ENCODE measurements at places on chromosomes 3 and 15. TPM values are rescaled to one million over a fixed set of nuclear protein-coding genes. Genes with fewer than 3 reads are reported as not detected.

Gene PRKCI
- 18.0 TPM for total RNA-seq

Gene SLC38A3
- total RNA-seq, result not detected

Gene OR5H6
- not detected for total RNA-seq

Gene TIMP4
- total RNA-seq, result not detected

Gene KBTBD13
- total RNA-seq, result not detected

Gene PLS1
- 0.44 TPM for total RNA-seq

Gene SPINK8
- total RNA-seq, result not detected

Gene GPR15
- total RNA-seq, result 43.2 TPM

Gene CKMT1B
- not detected for total RNA-seq

Gene MLF1
- 13.5 TPM for total RNA-seq

Gene DNAH12
- total RNA-seq, result 0.07 TPM

Gene GOLGA8H
- total RNA-seq, result not detected

Gene GRM2
- total RNA-seq, result 2.9 TPM

Gene SPTBN5
- total RNA-seq, result 2.2 TPM

Gene COLQ
- total RNA-seq, result 11.1 TPM

Gene TTC23
- not detected for total RNA-seq

Gene SMCO1
- not detected for total RNA-seq

Gene TGM4
- total RNA-seq, result not detected

Gene CFAP161
- total RNA-seq, result not detected

Gene EIF4G1
- total RNA-seq, result 226 TPM

Gene NEDD4
- total RNA-seq, result 7.2 TPM

Gene GOLGA6B
- 0.18 TPM for total RNA-seq

Gene PATL2
- total RNA-seq, result 26.7 TPM

Gene ALG1L2
- 1.0 TPM for total RNA-seq

Gene IL1RAP
- 19.2 TPM for total RNA-seq

Gene VILL
- 30.1 TPM for total RNA-seq

Gene CX3CR1
- 0.65 TPM for total RNA-seq

Gene WDR49
- 0.45 TPM for total RNA-seq
